ENCODE measurements at places on chromosomes 11 and 22. TPM values are rescaled to one million over a fixed set of nuclear protein-coding genes. Genes with fewer than 3 reads are reported as not detected.

FOSL1 gene
- total RNA-seq = 18.0 TPM

EMID1 gene
- total RNA-seq = under 0.01 TPM

HORMAD2 gene
- total RNA-seq = not detected

SPON1 gene
- 0.43 TPM for total RNA-seq

Data from fibroblast of villous mesenchyme (primary cell).